ENCODE measurements at places on chromosomes 7 and 10. TPM values are rescaled to one million over a fixed set of nuclear protein-coding genes. Genes with fewer than 3 reads are reported as not detected.

DNA sequence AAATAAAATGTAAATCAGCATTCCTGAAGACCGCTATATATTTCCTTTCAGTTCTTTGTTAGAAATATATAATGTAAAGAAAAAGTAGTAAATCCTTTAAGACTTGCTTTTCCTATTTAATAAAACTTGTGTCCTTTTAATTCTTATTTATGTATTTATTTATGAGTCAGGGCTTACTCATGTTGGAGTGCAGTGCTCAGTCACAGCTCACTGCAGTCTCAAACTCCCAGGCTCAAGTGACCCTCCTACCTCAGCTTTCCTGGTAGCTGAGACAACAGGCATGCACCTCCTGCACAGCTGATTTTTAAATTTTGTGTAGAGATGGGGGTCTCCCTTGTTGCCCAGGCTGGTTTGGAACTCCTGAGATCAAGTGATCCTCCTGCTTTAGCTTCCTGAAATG, 724.5 kb downstream of the ANKRD7 start:
- DNase-seq, result no peak
- H3K36me3 ChIP-seq, result no peaks in the 10 kb centered on the region
- peaks cover 1% of the 10 kb centered on the region for H3K27me3 ChIP-seq

DNA sequence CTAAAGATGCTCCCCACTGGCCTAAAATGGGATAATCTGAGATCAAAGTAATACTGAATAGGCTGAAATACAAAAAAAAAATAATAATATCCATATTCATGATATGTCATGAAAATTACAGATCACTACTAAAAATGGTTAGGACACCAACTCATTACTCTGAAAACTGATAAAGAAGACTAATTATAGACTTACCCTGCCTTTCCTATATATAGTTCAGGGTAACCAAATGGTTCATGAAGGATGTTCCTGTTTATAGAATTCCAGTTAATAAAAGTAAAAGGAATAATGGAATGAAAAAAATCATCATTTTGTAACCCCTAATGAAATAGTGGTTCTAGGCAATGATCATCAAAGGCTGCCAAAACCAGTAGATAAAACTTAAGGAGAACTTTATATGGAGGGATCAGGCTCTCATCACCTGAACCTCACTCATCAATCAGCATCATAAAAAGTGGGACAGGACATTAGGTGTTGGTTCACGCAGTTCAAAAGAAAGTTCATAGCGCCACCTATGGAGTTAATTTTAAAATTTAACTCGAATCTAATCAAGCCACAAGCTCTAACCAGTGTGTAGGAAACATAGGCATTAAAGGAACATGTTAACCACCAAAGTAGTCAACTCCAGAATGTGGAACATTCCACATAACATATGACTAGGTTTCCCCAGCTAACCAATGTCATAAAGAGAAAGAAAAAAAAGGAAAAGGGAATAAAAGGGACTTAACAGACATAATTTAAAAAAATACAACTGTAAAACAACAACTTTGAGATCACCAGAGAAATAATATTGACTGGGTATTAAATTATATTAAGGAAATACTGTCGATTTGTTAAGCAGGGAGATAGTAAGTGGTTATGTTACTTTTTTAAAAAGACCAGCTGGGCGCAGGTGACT, 35.7 kb downstream of the P4HA1 start:
- no peaks in the 10 kb centered on the region for H3K27me3 ChIP-seq
- H3K4me3 ChIP-seq, result no peak overlapping the region
- no peaks in the 10 kb centered on the region for H3K36me3 ChIP-seq

- no peak overlapping the region for H3K4me3 ChIP-seq
- H3K4me1 ChIP-seq, result no peaks in the 10 kb centered on the region
- DNase-seq, result no peak
Observed at GRCh38 chr10:110259317-110259716, 45.4 kb downstream of the SMNDC1 start.

DNA sequence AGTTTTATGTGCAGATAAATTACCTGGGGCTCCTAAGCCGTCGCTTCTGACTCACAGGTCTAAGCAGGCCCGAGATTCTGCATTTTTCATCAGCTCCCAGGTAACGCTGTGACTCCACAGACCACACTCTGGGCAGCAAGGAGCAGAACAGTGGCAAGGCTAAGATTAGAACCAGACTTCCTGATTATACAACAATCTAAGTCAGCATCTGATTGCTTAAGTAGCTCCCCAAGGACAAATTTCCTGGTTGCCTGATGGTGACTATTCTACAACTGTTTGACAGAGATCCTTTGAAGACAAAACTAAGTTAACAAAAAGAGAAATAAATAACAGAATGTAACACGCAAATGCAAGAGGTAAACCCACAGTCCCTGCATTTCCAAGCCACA, 69.0 kb downstream of the CREB3L2 start:
- peaks cover 2% of the 10 kb centered on the region for H3K27me3 ChIP-seq
- no peak overlapping the region for H3K27ac ChIP-seq
- DNase-seq, result no peak
- no peaks in the 10 kb centered on the region for H3K36me3 ChIP-seq
- peaks cover 22% of the 10 kb centered on the region for H3K4me1 ChIP-seq
- no peak overlapping the region for H3K4me3 ChIP-seq

Gene TMEM213
- not detected for total RNA-seq

DNA sequence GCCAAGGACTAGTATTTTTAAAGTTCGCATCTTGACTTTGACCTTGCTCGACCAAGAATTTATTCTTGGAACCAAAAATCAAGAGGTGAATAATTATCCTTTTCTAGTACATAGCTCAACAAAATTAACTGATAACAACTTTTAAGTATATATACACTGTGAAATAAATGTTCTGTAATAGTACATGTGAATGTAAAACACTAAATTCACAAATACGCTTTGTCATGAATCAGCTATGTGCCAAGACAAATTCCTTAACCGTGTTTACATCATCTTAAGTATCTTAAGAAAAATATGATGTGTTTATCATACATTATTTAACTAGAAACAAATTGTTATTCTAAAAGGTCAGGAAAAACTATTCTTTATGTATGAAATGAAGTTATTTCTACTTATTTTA, 83.3 kb downstream of the CUL2 start:
- H3K36me3 ChIP-seq, result no peaks in the 10 kb centered on the region
- no peak for DNase-seq
- H3K4me1 ChIP-seq, result no peaks in the 10 kb centered on the region

Gene STEAP1
- total RNA-seq, result not detected

- H3K27ac ChIP-seq, result no peak overlapping the region
- peaks cover 10% of the 10 kb centered on the region for H3K4me1 ChIP-seq
- no peak for DNase-seq
- H3K4me3 ChIP-seq, result no peak overlapping the region
- no peaks in the 10 kb centered on the region for H3K36me3 ChIP-seq
- H3K27me3 ChIP-seq, result peaks cover 7% of the 10 kb centered on the region
Observed at GRCh38 chr7:100589341-100589947, 3.3 kb downstream of the FBXO24 start.

Gene NKX6-2
- total RNA-seq, result 6.2 TPM

Gene CPA2
- total RNA-seq, result not detected

Gene TMEM229A
- total RNA-seq, result not detected

GRCh38 chr10:126663328-126663727, 7.2 kb downstream of the C10orf90 start:
- no peak overlapping the region for H3K27ac ChIP-seq
- DNase-seq, result no peak
- no peaks in the 10 kb centered on the region for H3K4me1 ChIP-seq
- H3K4me3 ChIP-seq, result no peak overlapping the region

GRCh38 chr7:117385363-117386109, 41.8 kb downstream of the ASZ1 start:
- H3K36me3 ChIP-seq, result no peaks in the 10 kb centered on the region
- no peak for DNase-seq
- no peaks in the 10 kb centered on the region for H3K27me3 ChIP-seq
- no peak overlapping the region for H3K27ac ChIP-seq
- H3K4me1 ChIP-seq, result no peaks in the 10 kb centered on the region

DNA sequence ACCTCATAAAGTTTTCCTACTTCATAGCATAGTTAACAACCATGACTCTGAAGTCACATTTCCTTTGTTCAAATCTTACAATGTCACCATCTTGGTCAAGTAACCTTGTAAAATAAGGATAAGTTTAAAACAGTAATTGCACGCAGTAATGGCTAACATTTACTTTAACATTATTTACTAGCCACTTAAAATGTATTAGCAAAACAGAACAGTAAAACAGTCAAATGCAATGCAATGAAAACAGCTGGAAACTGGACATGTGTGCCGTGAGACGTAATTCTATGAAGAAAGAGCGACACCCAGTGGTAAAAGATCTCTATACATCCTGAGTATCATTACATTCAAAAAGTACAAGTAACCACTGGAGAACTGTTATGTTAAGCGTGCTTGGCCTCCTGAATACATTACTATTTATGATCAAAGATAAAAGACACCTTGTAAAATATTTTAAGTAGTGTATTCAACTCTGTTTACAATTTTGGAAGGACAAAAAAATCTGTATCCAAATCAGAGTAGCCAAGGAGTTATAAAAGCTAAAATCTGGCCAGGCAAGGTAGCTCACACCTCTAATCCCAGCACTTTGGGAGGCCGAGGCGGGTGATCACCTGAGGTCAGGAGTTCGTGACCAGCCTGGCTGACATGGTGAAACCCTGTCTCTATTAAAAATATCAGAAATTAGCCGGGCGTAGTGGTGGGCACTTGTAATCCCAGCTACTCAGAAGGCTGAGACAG, 27.2 kb downstream of the ATE1 start:
- H3K27ac ChIP-seq, result peak overlapping the region; percentile 60
- H3K27me3 ChIP-seq, result peaks cover 2% of the 10 kb centered on the region
- H3K36me3 ChIP-seq, result no peaks in the 10 kb centered on the region
- H3K4me1 ChIP-seq, result no peaks in the 10 kb centered on the region

DNA sequence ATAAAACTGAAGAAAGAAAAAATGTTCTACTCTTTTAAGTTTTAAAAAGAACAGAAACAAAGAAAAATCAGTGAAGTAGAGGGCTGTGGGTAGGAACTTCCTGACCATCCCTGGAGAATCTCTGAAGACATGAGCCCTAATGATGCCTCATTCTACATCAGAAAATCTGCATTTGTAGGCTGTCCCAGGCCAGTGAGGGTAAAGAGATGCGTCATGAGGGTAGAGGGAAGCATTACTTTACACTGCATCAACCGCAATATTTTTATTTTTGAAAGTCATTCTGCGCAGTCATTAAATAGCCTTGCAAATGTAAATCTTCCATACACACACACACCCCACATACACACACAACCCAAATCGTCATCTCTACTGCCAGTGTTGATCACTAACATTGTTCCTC, 82.1 kb upstream of the CABCOCO1 start:
- no peak for DNase-seq
- H3K27ac ChIP-seq, result no peak overlapping the region
- no peaks in the 10 kb centered on the region for H3K4me1 ChIP-seq
- H3K27me3 ChIP-seq, result no peaks in the 10 kb centered on the region
- no peaks in the 10 kb centered on the region for H3K36me3 ChIP-seq

Gene DGKI
- total RNA-seq, result 19.4 TPM

Gene MOGAT3
- total RNA-seq, result not detected

Gene FAM24B
- total RNA-seq, result 15.9 TPM

- H3K4me3 ChIP-seq, result no peak overlapping the region
- peaks cover 3% of the 10 kb centered on the region for H3K4me1 ChIP-seq
- no peak overlapping the region for H3K27ac ChIP-seq
- DNase-seq, result no peak
- H3K36me3 ChIP-seq, result no peaks in the 10 kb centered on the region
- H3K27me3 ChIP-seq, result peaks cover 2% of the 10 kb centered on the region
Observed at GRCh38 chr7:45702751-45703150, 128.6 kb downstream of the ADCY1 start.

Gene ZNF37A
- total RNA-seq, result 21.1 TPM

Gene INA
- total RNA-seq, result 625 TPM

Gene PIK3AP1
- total RNA-seq, result 0.49 TPM

- DNase-seq, result no peak
- H3K27me3 ChIP-seq, result peaks cover 3% of the 10 kb centered on the region
- no peak overlapping the region for H3K4me3 ChIP-seq
- H3K4me1 ChIP-seq, result peaks cover 10% of the 10 kb centered on the region
- no peak overlapping the region for H3K27ac ChIP-seq
- no peaks in the 10 kb centered on the region for H3K36me3 ChIP-seq
Observed at GRCh38 chr10:70494536-70494935, 16.0 kb downstream of the PALD1 start.

Gene PAPSS2
- 4.7 TPM for total RNA-seq
